GM06990 (cell line): ENCODE measurements at places on chromosomes 1 and 21.

DNA sequence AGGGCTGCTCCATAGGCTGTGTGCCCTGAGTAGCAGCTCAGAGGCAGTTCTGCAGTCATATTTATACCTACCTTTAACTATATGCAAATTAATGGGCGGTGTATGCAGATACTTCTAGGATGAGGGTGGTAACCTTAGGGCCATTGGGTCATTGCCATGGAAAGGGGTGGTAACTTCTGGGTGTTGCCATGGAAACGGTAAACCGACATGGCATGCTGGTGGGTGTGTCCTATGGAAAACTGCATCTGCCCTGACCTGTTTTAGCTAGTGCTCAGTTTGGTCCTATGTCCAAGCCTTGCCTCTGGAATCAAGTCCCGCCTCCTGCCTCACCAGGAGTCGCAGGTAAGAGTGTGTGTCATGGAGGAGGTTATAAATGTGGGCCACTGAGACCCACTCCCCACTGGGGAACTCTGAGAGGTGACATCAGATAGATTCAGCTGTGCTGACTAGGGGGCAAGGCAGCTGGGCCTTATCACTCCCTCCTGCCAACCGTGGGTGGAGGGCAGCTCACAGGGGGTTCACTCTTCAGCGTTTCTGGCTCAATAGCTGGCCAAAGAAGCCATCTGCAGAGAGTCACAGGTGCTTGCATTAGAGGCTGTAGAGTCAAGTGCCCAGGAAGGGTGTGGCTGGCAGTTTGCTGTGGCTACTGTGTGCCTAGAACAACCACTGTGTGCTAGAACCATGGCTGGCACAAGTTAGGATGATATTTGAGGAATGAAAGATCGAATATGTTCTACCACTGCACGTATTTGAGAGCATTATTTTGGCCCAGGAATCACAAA lies 19.0 kb downstream of the BACE2 start:
- no peak for DNase-seq

- DNase-seq: no peak
Measured at GRCh38 chr1:28159243-28159642, 17.2 kb downstream of the PTAFR start.

DNA sequence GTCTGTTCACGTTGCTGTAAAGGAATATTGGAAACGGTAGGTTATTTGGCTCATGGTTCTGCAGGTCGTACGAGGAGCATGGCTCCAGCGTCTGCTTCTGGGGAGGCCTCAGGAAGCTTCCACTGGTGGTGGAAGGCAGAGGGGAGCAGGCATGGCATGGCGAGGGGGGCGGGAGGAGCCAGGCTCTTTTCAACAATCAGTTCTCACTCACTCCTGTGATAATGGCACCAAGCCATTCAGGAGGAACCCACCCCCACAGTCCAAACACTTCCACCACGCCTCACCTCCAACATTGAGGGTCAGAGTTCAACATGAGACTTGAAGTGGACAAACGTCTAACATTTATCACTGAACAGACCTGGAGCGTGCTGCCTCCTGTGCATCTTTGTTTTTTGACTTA lies 141.2 kb downstream of the PGBD5 start:
- no peak for DNase-seq

DNA sequence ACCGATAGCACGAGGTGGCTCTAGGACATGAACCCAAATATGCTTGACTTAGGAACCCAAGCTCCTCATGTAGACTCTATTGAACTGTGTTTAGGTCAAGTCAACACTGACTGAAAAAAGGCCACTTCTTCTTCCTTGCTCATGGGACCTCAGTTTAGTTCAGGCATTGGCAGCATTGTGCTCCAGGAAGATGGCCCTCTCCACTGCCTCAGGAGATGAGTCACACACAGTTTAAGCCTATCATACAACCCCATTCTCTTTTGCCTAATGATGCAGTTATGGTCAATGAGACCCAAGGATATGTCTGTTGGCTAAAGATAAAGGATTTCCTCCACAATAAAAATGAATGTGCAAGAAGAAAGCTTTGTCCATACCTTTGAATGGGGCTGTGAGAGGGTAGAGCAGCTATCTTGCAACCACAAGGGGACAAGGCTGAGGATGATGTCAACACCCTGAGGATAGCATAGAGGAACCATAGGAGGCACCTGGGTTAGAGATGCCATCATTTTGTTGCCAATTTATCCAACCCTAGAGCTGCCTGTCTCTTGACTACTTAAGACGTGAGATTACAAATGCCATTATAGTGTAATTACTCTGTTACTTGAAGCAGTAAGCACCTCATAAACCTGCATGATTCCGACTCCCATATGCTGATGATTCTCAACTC lies 3.0 kb upstream of the TRIM63 start:
- no peak for DNase-seq

DNA sequence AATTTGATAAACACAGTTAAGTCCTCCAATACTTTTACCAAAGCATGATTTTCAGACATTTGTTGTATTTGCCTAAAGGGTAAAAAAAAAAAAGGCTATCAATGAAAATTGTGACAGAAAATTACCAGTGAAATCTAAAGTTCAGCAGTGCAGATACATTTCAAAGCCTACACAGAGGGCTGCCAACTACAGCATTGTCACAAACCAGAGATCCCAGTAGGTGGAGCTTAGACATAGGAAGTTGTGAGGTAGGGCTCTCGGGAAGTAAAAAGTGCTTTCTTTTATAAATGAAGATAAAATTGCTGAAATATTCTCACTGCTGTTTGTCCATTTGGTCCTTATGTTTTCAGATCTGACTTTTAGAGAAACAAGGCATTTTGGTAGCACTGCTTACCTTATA lies 123.0 kb downstream of the DYRK1A start:
- no peak for DNase-seq

DNA sequence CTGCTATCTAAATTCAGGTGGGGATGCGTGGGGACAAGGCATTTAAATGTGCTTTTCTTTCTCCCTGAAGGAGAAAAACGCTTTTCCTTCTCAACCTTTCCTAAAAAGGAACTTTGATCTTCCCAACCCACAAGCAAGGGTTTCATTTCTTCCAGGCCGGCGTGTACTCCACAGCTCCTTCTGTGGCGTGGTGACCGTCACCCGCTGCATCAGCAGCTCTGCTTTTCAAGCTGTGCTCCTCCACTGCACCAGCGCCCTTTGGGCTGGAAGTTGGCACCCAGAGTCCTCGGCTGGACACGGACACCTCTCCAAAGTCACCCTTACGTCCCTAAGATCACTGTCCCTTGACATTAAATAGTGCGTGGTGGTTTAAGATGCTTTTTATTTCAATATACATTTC lies 54.3 kb downstream of the PEX14 start:
- no peak for DNase-seq

DNA sequence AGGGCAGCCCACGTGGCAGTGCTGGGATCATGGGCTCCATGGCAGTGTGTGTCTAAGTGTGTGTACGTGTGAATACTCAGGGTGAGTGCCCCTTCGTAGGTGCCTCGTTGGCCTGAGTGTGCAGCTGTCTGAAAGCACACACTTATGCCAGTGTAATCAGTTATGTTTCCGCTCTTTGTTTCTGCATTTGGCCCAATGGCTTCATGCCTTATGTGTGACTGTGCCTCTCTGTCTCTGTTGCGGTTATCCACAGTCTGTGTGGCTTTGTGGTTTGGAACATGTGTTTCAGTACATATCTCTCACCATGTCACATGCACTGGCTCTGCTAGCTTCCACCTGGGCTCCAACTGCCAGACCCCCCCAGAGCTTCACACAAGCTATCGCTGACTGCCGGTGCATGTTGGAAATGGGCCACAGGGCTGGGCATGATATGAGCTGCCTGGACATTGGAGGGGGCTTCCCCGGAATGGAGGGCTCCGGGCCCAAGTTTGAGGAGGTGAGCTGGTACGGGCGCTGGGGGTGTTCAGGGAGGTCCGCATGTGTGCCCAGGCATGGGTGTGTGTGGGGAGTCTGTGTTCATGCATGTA lies 70.3 kb upstream of the TINAGL1 start:
- DNase-seq: peak; percentile 41

DNA sequence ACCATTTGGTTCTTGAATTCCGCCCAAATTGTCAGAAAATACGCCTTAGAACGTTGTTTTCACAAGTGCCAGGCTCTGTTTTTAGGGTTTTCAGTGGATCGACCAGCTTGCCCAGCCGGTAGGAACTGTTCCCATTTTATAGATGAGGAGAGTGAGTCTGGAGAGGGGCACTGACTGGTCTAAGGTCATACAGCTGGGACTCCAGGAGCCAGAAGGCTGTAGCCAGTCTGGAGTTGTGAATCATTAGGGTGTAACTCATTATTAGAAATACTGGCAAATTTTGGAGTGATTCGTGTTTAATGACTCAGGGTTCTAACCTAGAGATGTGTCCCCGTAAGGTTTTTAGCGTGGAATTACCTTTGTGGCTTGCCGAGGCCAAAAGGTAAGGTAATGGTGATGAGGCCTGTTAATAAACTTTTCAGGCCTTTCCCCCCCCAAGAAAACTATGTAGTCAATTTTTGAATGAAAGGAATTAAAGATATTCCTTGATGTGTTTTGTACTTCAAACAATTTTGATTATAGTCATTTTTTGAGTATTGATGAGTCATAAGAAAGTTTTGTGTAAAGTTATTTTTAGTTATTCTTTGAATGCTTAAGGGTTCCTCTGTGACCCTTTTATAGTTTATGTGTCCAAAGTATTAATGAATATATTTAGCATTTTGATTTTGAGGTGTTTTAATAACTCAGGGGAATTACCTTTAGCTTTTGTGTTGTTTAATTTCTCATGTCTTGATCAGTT lies 2.1 kb downstream of the DYRK1A start:
- no peak for DNase-seq

DNA sequence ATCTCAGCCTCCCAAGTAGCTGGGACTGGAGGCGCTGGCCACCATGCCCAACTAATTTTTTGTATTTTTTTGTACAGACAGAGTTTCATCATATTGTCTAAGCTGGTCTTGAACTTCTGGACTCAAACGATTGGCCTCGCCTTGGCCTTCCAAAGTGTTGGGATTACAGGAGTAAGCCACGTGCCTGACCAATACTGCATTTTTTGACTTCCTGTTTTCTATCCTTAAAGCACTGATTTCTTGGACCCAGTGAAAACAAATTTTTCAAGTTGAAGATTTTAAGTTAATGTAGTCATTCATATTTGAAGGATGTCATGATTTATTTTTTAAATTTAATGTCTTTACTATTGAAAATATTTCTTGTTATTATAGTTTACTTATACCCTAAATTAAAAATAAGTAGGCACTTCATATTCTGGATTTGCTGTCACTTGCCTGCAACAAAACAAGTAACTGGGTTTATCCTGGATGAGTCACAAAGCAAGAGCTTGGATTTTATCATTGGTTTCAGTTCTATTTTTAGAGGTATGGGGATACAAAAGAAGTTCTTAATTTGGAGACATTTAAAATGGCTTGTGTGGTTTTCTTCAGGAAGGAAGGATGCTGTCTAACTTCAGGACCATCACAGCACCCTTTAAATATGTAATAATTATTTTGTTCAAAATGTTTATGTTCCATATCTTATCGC lies 2.2 kb upstream of the VPS45 start:
- no peak for DNase-seq

GRCh38 chr1:178693366-178693765 lies 31.7 kb upstream of the RALGPS2 start:
- no peak for DNase-seq

DNA sequence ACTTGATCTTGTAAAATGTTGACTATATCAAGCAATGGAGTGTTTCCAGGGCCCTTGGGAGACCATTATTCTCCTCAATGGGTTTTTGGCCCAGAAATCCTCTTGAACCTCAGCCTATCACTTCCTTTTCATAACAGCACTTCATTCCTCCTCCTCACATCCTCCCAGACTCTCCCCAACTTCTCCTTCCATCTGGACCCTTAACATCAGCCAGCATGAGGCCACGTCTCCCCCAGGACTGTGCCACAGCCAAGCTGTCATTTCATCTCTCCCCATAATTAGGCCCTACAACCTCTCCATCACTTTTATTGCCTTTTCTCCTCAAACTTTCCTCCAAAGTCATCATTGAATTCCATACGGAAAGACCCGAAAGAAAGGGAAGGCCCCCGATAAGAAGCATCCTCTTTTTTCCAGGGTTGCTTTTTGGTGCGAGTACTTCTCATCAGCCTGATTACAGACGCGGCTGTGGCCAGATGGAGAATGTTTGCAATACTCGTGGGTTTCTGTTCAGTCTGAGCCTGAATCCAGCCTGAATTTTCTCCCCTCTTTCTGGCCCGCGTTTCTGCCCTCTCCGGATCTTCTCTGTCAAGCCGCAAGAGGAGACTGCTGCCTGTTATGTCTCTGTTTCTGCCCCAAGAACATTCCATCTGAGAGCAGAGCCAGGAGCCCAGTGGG lies 52.7 kb upstream of the SLC25A33 start:
- no peak for DNase-seq

DNA sequence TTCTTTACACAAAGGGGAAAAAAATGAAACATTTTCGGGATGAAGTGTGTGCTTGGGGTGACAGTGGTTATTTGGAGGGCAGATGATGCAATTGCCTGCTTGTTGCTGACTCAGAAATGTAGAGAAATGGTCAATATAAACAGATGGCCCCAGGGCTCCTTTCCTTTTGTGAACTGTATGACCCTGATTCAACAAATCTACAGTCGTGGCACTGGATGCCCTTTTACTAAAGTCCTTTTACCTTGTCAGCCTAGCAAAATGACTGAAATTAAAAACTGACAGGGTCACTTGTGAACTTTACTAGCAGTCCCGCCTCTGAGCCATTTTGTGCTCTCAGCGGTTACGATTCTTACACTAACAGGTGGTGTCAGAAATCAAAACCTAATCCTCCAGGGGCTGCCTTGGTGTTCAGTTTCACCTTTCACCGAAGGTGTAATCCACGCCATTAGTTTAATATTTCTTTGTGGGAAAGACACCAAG lies 49.8 kb downstream of the GREM2 start:
- DNase-seq: no peak

- DNase-seq: no peak
Measured at GRCh38 chr1:94819238-94819944, 766 bp upstream of the SLC44A3 start.

DNA sequence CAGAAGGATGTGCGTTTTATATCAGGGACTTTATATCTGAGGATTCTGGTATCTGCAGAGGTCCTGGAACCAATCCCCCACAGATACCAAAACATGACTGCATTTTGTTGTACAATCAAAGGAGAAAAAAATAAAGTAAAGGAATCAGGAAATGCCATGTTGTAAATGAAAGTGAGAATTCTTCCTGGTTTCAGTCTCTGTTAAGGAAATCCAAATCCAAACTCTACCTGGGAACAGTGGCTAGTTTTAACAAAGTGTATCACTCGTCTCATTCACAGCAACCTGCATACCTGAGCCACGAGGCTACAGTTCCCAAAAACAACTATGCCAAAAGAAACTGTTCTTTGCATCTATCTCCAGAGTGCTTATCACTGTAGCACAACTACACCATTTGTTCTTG lies 77.3 kb upstream of the ATF3 start:
- DNase-seq: no peak

GRCh38 chr1:48294656-48295055 lies 72.1 kb downstream of the SLC5A9 start:
- DNase-seq: no peak

GRCh38 chr1:11309385-11309784 lies 36.4 kb downstream of the UBIAD1 start:
- DNase-seq: no peak
